SJCRH30 (cell line): ENCODE measurements at places on chromosomes 7 and 10. TPM values are rescaled to one million over a fixed set of nuclear protein-coding genes. Genes with fewer than 3 reads are reported as not detected.

DNA sequence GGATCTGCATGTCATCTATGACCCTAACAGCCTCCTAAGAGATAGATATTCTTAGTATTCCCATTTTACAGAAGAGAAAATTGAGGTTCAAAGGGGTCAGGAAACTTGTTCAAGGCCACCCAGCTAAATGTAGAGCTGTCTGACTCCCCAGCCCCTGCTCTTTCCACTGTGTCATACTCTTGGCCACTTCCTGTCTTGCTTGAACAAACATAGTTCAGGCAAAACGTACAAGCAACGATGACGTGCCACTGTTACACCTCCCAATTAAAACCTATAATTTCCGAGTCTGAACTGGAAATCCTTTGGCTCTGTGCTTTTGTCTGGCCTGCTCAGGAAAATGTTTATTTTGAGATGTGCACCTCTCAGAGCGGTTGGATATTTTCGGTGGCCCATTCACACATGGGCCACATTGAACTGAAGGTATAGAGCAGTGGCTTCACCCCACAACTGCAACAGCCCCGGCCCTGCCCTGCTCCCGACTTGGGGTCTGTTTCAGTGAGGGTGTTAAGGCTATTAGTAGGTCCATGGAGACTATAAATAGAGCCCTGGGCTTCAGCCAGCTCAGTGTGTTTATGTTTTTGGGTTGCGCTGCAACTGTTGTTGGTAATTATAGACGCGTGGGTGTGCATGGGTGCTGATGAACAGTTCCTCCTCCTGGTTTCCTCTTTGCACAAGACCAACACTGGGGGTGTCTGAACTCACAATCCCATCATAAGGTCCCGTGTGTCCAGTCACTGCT, 172.3 kb upstream of the ADO start:
- H3K27me3 ChIP-seq = no peaks in the 10 kb centered on the region
- no peak overlapping the region for H3K27ac ChIP-seq
- H3K4me1 ChIP-seq = 0 out of 2 replicates have a peak, but pooled peaks cover 5% of the 10 kb centered on the region
- no peaks in the 10 kb centered on the region for H3K36me3 ChIP-seq
- H3K4me3 ChIP-seq = no peak overlapping the region

DNA sequence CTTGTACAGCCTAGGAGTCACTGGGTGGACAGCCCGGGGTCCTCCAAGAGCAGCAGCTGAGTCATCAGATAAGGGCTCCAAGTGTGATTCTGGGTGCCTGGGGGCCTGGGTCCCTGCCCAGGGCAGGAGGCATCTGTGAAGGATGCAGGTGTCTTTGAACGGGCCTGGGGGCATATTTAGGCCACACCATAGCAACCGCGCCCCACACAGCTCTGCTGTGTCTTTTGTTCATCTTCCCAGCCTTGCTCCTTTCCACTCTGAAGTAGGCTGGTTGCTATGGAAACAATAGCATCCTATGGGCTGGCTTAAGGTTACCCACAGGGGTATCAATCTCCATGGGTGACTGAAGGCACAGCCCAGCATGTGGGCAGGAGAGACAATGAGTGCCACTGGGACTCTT, 324.7 kb downstream of the TCERG1L start:
- no peak for DNase-seq
- no peaks in the 10 kb centered on the region for H3K4me1 ChIP-seq
- H3K27me3 ChIP-seq = no peaks in the 10 kb centered on the region
- H3K36me3 ChIP-seq = no peaks in the 10 kb centered on the region

Gene NYAP1
- 0.49 and 0.56 TPM in 2 replicates for total RNA-seq

Gene GRID1
- not detected in 2 replicates for total RNA-seq

- DNase-seq = no peak
- no peaks in the 10 kb centered on the region for H3K36me3 ChIP-seq
- H3K4me3 ChIP-seq = no peak overlapping the region
- no peak overlapping the region for H3K27ac ChIP-seq
- no peaks in the 10 kb centered on the region for H3K27me3 ChIP-seq
- H3K4me1 ChIP-seq = no peaks in the 10 kb centered on the region
These were observed 559.7 kb upstream of the ZWINT start for GRCh38 chr10:56920601-56921261.

Gene AGMO
- total RNA-seq = 0.20 TPM in 1 of 2 replicates, not detected in the other

DNA sequence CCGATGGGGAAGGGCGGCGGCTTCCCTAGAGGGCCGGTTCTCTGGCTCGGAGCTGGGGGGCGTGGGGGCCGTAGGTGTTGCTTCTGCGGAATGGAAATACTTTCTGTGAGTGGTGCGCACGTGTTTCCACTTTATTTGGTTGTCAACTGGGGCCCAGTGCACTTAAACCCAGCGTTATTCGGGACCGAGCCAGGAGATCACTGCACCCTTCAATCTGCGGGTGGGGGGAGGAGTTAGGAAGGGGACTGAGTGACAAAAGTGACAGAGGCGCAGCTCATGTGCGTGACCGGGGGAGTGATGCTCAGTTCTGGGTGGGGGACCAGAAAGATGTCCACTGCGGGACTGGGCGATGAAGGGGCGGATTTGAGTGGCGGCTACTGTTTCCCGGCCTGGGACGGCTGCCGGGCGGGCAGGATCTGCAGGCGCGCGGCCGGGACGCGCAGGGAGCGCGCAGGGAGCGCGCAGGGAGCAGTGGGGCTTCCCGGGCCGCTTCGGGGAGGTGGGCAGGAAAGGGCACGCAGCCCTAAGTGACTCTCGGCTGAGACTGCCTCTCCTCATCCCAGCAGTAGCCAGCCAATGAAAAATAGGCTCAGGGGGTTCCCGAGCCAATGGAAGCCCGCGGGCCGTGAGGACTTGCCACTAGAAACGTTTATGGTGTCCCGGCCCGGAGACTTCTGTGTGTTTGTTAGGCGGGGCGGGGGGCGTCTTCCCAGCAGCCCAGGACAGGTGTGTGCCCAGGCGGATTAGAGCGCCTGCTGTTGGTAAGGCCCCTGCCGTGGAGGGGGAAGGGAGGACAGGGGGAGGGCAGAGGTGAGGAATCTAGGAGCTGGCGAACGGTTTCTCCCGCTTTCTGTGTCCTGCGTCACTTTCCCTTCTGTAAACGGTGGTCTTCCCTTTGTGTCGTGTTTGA, 54.3 kb upstream of the KDM7A start:
- H3K27ac ChIP-seq = no peak overlapping the region
- no peaks in the 10 kb centered on the region for H3K36me3 ChIP-seq
- H3K4me1 ChIP-seq = no peaks in the 10 kb centered on the region
- H3K4me3 ChIP-seq = peak overlapping the region; percentile 32
- DNase-seq = peak; percentile 39

Gene H2BK1
- not detected in 2 replicates for total RNA-seq

DNA sequence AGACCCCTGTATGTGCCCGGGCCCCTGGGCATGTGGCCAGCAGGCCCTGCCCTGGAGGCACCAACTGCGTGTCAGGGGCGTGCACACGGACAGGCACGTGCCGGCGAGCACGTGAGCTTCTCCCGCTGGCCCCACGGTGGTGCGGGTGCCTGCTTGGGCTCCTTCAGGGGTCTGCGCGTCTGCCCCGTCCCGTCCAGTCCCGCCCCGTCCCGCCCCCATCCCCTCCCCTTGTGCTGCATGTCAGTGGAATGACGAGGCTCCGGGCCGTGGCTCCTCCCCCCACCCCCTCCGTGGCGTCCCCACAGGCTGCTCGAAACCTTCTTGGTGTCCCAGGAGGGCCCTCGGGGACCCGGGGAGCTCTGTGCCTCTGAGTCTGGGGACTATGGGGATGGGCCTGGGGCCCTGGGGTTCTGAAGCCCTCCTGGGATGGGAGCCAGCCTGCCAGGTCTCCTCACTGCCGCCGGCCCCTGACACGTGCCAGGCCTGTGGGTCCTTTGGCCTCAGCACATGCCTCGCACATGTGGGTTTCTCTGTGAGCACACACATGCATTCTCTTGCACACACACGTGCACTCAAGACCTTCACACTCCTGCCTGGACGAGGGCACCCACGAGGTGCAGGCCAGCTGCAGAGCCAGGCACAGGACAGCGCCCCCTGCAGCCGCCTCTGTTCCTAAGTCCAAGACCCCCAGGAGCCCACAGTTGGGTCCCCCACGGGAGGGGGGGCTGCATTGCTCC, 27.5 kb upstream of the AMZ1 start:
- no peaks in the 10 kb centered on the region for H3K4me1 ChIP-seq
- H3K27ac ChIP-seq = no peak overlapping the region
- no peak overlapping the region for H3K4me3 ChIP-seq
- no peaks in the 10 kb centered on the region for H3K27me3 ChIP-seq

Gene TRIM24
- 36.4 and 40.0 TPM in 2 replicates for total RNA-seq

DNA sequence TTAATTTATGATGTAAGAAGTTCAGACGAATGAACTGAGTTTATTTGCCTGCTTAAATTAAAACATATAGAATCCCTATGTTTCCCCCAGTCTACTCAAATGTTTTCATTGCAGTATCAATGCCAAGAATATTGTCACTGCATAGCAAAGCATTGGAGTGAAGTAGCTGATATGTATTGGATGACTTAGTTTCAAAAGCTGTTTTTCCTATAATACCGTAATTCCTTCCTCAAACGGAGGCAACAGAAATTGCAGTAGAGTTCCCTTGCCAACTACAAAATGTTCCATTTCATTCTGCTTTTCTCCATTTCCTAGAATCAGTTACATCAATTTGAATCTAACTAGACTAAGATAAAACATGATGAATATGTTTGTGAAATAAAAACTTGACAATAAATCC, 174.1 kb downstream of the CNTNAP2 start:
- H3K4me1 ChIP-seq = no peaks in the 10 kb centered on the region
- no peaks in the 10 kb centered on the region for H3K36me3 ChIP-seq
- DNase-seq = no peak
- no peak overlapping the region for H3K27ac ChIP-seq
- H3K27me3 ChIP-seq = peaks cover 8% of the 10 kb centered on the region; the same call in 1 of the 2 replicates

Gene SPDYE8
- total RNA-seq = not detected in 2 replicates

- H3K27me3 ChIP-seq = no peaks in the 10 kb centered on the region
- no peaks in the 10 kb centered on the region for H3K4me1 ChIP-seq
- no peak overlapping the region for H3K27ac ChIP-seq
- DNase-seq = no peak
- no peaks in the 10 kb centered on the region for H3K36me3 ChIP-seq
- H3K4me3 ChIP-seq = no peak overlapping the region
These were observed 20.3 kb upstream of the SAMD8 start for GRCh38 chr10:75091146-75091545.

- H3K4me1 ChIP-seq = peaks cover 7% of the 10 kb centered on the region; the same call in 1 of the 2 replicates
- H3K4me3 ChIP-seq = 0 out of 2 replicates have a peak overlapping the region, but pooled peaks have one; percentile 12
- H3K27me3 ChIP-seq = no peaks in the 10 kb centered on the region
- H3K27ac ChIP-seq = no peak overlapping the region
These were observed 157.4 kb upstream of the TCF7L2 start for GRCh38 chr10:112792487-112793201.

DNA sequence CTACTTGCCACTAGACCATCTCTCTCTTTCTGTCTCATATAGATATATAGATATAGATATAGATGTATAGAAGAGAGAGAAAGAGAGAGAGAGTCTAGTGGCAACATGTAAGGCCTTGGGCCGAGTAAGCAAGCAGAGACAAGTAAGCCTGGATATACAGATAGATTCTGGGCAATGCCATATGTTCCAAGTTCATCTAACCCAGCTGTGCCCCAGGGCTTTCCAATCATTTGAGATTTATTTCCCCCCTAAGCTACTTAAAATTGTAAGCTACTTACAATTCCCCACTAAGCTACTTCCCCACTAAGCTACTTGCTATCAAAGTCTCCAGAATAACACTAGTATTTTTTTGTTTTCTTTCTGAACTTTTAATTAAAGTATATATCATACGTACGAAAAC, 1094.1 kb downstream of the DNAJB9 start:
- no peak for DNase-seq
- H3K4me1 ChIP-seq = no peaks in the 10 kb centered on the region
- no peaks in the 10 kb centered on the region for H3K27me3 ChIP-seq
- H3K27ac ChIP-seq = no peak overlapping the region
- H3K36me3 ChIP-seq = no peaks in the 10 kb centered on the region

DNA sequence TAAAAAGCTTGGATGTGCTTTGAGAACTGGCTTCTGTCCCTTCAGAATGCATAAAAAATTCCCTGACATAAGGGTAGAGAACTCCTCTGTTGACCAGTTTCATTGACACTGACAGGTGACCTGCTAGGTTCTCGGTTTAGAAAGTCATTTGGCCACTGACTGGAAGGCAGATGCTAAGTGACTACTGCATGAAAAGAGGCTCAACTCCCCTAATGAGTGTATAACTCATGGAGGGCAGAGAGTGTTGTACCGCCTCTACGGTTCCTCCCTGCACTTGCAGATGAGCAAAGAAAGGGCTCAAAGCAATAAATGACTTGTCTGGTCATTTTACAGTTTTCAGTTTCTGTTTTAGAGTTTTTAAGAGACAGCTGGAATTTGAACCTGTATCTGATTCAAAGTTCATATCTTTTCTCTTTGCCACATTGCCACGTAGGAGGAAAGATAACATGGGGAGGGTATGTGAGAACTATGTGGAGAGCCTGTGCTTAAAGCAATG, 2.9 kb upstream of the FGL2 start:
- H3K27me3 ChIP-seq = no peaks in the 10 kb centered on the region
- H3K36me3 ChIP-seq = no peaks in the 10 kb centered on the region
- peaks cover 13% of the 10 kb centered on the region for H3K4me1 ChIP-seq
- DNase-seq = peak; percentile 63

GRCh38 chr10:83585686-83586085, 553.6 kb upstream of the GHITM start:
- no peaks in the 10 kb centered on the region for H3K27me3 ChIP-seq
- H3K4me3 ChIP-seq = no peak overlapping the region
- H3K27ac ChIP-seq = no peak overlapping the region
- DNase-seq = no peak
- H3K4me1 ChIP-seq = no peaks in the 10 kb centered on the region

Gene NCF1
- not detected in 2 replicates for total RNA-seq

GRCh38 chr10:63133821-63134557, 861 bp downstream of the NRBF2 start:
- no peaks in the 10 kb centered on the region for H3K36me3 ChIP-seq
- peak overlapping the region; percentile 60; the same call in 1 of the 2 replicates for H3K27ac ChIP-seq
- H3K4me3 ChIP-seq = peak overlapping the region; percentile 74
- no peaks in the 10 kb centered on the region for H3K4me1 ChIP-seq

GRCh38 chr10:35938160-35938559, 296.1 kb upstream of the FZD8 start:
- no peak for DNase-seq
- no peaks in the 10 kb centered on the region for H3K36me3 ChIP-seq
- H3K27ac ChIP-seq = no peak overlapping the region
- peaks cover 39% of the 10 kb centered on the region for H3K4me1 ChIP-seq

- H3K27ac ChIP-seq = no peak overlapping the region
- H3K4me3 ChIP-seq = no peak overlapping the region
- H3K27me3 ChIP-seq = 0 out of 2 replicates have a peak, but pooled peaks cover 8% of the 10 kb centered on the region
- no peak for DNase-seq
- H3K4me1 ChIP-seq = peaks cover 14% of the 10 kb centered on the region
These were observed 269.7 kb upstream of the NFE2L3 start for GRCh38 chr7:25882151-25882773.

DNA sequence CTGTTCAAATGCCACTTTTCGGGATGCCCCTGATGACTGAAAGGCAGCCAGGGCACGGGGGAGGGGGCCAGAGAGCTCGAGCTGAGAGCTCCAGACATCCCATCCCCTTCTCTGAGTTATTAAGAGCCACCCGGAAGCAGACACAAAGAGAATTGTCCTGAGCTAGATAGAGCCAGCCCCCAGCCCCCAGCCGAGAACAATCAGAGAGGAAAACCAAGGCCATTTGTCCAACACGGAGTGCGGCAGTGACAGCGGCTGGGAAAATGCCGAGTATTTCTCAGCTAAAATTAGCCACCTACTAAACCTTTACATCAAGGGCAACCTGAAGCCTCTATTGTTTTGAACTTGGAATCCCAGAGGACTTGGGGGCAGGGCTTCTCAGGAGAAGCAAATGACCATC, 51.0 kb downstream of the UNC5B start:
- no peak for DNase-seq
- H3K4me3 ChIP-seq = no peak overlapping the region
- H3K27ac ChIP-seq = no peak overlapping the region
- H3K4me1 ChIP-seq = peaks cover 8% of the 10 kb centered on the region; the same call in 1 of the 2 replicates
- no peaks in the 10 kb centered on the region for H3K27me3 ChIP-seq

GRCh38 chr10:112945811-112946210, 4.2 kb upstream of the TCF7L2 start:
- no peaks in the 10 kb centered on the region for H3K27me3 ChIP-seq
- no peak overlapping the region for H3K4me3 ChIP-seq
- H3K27ac ChIP-seq = no peak overlapping the region
- H3K4me1 ChIP-seq = peaks cover 6% of the 10 kb centered on the region; the same call in 1 of the 2 replicates
